GM18507 (cell line): ENCODE measurements at places on chromosomes 12 and 14.

- DNase-seq: no peak
Measured at GRCh38 chr14:96747006-96747405, 50.2 kb upstream of the VRK1 start.

DNA sequence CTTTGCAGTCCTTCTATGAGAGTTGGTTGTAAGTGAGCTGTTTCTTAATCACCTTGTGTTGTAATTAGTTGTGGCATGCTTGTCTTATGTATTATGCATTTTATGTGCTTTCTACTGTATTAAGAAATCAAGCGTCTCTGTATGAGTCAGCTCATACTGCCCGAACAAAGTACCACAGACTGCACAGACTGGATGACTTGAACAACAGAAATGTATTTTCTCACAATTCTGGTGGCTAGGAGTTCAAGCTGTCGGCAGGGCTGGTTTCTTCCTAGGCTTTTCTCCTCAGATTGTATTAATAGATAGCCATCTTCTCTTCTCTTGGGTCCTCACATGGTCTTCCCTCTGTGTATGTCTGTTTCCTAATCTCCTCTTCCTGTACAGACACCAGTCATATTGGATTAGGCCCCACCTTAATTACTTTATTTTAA, 77.7 kb downstream of the FLRT2 start:
- no peak for DNase-seq

DNA sequence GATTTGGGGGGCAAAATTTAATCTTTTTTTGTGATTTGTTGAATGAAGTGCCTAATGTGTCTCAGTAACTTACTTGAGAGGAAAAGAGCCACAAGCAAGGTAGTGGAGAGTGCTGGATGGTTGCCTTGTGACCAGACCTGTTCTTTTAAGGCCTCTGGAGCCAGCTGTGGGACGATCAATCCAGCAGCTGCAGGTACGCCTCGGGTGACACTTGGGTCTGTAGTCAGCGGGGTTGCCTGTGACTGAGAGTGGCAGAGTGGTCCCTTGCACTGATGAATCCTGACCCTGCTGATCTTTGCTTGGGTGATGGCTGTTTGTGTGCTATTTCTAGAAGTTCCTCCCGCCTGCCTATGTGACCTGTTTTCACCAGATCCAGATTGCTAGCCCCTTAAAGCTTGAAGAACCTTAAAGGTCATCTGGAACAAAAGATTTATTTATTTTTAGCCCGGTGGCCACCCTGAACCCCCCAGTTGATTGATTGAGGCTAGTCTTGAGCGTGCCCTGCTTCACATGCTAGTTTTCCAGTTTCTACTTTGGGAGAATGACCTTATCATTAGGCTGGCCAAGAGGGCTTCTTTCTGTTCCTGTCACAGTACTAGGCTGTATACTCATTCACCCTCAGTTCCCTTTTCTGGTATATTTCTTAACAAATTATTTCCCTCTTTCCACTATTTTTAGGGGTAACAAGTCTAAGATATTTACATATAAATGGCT, 23.2 kb downstream of the PRKCH start:
- DNase-seq: no peak

GRCh38 chr14:34933301-34933700, 49.5 kb upstream of the SRP54 start:
- DNase-seq: no peak

DNA sequence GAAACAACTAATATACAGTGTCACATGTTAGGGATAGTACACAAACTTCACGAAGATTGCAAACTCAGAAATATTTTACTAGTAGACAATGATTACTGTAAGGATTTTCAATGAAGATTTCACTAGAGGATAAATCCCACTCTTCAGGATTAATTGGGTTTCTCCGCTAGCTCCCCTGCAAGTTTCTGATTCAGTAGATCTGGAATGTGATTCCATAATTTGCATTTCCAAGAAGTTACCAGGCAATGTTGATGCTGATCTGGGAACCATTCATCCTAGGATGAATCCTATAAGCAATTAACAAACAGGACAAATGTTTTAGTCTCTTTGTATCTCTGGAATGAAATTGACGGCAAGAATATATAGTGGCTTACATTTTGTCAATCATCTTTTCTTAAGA, 272.4 kb downstream of the ALX1 start:
- DNase-seq: no peak

DNA sequence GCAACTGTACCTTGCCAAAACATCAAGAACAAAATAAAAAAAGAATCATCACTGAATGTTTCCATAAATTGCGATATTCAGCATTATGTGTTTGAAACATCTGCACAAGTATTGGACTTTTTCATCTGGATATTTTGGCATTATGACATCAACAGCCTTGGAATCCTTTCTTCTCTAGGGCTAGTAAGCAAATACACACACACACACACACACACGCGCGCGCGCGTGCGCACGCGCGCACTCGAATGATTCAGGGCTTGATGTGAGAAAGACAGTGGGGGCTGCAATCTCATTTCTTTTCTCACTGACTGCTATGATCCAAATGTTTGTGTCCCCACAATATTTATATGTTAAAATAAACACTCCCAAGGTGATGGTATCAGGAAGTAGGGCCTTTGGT, 90.0 kb upstream of the SLC38A4 start:
- DNase-seq: no peak

DNA sequence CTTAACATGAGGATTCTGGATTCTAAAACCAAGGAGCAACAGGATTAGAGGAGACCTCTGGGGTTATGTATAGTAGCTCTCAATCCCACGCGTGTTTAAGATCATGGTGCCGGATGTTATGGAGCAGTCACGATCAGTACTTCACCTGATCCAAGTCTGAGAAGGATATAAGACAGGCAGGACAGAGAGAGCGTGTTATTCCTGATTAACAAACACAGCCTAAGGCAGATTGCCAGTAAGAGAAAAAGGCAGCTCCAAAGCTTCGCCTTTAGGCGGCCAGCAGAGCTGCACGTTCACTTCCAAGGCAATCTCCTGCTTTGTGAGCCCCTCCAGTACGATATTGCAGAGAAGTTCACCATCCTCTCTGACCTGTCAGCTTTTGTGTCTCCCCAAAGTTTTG, 5.5 kb downstream of the SETD3 start:
- DNase-seq: no peak

GRCh38 chr12:8841778-8842177, 19.4 kb downstream of the A2ML1 start:
- no peak for DNase-seq

DNA sequence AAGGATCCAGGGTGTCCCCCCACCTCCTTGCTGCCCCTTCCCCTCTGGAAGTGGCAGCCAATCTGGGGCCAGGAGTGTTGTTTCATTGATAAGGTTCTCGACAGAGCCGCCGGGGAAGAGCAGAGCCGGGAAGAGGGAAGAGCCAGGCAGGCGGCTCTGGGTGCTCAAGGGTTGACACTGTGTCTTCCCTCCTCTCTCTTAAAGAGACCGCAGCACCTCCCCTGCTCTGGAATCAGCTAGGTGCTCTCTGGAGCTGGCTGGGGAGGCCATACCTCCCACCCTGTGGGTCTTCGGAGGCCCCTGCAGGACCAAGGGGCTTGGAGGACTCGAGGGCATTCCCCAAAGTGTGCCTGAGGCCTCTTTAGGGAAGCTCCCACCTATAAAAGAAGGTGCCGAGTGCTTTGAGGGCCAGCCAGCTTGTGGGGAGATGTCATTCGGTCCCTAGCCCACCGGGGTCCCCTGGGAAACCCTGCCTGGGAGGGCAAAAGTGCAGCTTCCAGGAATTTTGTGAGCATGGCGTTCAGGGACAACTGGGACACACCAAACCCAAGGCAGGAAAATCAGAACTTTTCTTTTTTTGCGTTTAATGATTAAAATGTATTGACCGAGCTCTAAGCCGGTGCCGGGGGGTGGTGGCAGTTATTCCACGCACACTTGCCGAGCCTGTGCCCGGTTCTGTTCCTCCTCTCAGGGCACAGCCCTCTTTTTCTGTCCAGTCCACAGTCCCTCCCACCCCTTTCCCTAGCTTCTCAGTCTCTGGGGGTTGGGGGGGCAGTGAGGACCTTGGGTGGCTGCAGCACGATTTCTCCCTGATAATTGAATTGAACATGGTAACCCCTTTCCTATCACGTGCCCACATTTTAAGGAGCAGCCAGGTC, 3.0 kb downstream of the SETD1B start:
- no peak for DNase-seq

DNA sequence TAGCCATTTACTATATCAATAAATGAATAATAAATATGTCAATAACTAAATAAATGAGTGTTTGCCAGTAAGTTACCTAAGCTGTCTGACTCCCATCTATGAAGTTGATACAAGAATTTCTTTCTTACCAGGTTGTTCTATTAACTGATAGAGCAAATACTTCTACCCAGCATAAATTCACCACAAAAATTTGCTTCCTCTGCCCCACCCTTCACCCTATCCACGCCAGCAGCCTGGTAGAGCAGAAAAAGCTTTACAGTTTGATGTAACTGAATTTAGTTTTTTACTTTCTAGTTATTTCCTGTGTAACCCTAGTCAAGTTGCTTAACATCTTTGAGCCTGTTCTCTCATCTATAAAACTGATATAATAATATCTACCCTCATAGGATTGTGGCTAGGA, 94.9 kb upstream of the SLC16A7 start:
- DNase-seq: no peak

- no peak for DNase-seq
Measured at GRCh38 chr14:74647678-74648461, 35.8 kb upstream of the LTBP2 start.

DNA sequence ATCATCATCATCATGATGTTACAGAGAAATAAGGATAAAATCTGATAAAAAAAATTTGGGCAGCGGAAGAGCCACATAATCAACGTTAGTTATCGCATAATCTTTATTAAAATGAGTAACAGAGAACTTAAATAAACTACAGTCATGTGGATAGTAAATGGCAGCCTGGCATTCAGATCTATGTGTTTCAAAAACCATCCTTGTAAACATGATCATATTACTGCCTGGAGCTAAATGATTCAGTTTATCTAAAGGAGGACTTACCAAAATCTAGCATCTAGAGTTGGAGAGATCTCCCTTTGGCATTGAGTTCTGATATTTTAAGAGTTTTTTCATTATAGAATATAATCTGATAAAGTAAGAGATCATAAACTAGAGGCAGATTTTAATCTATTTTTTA, 200.1 kb upstream of the MGAT4C start:
- no peak for DNase-seq

DNA sequence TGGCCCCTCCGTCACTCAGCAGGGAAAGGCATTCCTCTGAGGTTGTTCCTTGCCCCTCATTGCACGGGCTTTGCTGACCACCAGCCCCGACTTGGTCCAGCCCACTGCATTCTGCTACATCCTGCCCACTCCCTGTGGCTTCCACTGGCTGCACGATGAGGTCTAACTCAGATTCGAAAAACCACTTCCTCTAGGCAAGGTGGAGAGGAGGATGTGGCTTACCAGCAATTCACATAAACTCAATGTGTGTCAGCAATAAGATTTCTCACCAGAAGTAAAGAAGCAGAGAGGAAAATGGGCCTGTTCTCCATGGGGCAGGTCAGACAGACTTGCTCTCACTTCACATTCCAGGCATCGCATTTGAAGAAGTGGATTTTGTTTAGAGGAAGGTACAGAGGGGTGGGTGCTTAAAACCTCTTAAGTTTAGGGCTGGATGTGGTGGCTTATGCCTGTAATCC, 14.7 kb downstream of the GPR68 start:
- DNase-seq: no peak

DNA sequence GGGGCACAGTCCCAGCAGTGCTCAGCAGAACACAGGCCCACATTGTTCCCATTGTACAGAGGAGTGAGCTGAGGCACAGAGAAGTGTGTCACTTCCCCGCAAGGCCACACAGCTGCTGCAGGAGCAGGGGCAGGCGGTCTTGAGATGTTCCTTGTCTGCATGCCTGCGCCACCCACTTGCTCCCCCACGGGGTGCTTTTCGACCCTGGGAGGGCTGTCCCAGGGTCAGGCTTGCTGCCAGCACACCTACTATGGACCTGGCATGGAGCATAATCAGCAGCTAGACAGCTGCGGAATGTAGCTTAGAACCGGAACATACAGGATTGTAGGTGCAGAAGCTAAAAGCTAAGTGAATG, 7.8 kb upstream of the EP400 start:
- no peak for DNase-seq

DNA sequence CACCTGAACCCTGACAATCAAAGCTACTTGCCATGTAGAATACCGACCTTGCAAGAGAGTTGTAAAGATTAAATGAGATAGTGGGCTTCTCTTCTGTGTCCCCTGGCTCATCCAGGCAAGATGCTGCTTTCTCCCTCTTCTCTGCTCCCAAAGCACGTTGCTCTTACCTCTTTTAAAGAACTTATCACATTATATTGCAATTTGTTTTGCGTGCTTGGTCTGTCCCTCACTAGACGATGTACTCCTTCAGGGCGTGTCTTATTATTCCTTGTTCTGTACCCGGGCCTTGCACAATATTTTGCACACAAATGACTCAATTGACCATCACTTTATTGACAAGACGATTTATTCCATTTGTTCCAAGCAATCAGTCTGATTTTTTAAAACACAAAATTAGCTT, 3.3 kb downstream of the DCN start:
- DNase-seq: no peak

- no peak for DNase-seq
Measured at GRCh38 chr14:36450550-36450949, 69.5 kb downstream of the NKX2-1 start.

DNA sequence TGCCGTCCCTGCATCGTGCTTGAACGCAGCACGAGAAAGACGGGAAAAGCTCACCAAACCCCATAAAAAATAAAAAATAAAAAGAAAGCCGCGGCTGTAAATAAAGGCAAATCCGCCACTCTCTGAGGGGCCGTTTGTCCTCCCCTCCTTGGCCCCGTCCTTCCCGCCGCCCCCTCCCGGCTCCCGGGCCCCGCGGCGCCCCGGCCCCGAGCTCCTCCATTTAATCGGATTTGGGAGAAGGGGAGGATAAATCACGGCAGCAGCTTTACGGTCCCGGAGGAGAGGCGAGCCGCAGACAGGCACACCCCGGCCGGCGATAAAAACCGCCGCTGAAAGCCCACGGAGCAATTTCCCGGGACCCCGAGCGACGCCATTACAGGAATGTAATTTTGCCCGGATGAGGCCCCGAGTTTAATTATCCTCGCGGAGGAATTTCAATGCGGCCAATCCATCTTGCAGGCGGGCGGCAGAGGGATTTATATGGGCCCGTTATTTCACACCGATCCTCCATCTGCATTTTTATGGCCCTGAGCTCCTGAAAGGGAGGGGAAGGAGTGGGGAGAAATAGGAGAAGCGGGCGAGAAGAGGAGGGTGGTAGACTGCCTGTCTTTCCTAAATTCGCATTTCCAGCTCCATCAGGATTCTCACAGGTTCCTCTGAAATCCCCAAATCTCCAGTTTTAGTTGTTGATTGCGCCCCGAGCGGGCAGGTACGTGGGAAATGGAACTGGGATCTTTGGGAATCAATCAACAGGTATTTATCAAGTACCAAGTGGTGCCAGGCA, 1.3 kb upstream of the ATP5MC2 start:
- DNase-seq: no peak

GRCh38 chr12:2494486-2495192, 300.1 kb upstream of the FKBP4 start:
- no peak for DNase-seq

GRCh38 chr12:25347716-25348592, 97.2 kb upstream of the KRAS start:
- no peak for DNase-seq
